Activated B cell treated with CpG ODN at 0.5 μM for 24 hours (primary cell): ENCODE measurements at places on chromosomes 11 and 22.

GRCh38 chr22:48897645-48898370 is 929.9 kb downstream of the BRD1 start:
- no peak for DNase-seq

DNA sequence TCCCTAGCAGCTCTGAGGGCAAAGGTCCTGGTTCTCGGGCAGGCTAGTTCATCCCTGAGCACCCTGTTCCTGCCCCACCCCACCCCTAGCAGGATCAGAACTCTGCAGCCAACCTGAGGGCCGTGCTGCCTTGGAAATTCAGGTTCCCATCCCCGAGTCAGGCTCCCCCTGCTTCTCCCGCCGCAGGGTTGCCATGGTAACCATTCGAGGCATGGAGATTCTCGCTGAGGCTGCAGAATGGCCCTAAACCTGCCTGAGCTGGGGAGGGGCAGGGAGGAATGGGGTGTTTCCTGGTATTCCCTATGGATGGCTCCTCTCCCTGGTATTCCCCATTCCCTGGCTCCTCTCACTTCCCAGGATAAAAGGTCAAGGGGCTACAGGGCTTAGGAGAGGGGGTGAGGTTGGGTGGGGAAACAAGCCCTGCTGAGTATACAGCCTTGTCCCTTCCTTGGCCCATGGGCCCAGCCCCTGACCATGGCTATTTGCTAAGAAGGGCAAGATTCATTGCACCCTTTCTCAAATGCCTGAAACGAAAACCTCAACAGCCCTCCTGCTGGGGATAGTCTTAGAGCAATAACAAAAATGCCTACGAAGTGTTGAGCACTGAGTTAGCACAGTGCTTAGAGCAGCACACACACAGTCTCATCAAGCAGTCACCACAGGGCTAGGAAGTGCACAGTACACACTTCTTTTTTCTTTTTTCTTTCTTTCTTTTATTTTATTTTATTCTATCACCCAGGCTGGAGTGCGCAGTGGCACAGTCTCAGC is 58.7 kb downstream of the CHST1 start:
- DNase-seq: no peak

DNA sequence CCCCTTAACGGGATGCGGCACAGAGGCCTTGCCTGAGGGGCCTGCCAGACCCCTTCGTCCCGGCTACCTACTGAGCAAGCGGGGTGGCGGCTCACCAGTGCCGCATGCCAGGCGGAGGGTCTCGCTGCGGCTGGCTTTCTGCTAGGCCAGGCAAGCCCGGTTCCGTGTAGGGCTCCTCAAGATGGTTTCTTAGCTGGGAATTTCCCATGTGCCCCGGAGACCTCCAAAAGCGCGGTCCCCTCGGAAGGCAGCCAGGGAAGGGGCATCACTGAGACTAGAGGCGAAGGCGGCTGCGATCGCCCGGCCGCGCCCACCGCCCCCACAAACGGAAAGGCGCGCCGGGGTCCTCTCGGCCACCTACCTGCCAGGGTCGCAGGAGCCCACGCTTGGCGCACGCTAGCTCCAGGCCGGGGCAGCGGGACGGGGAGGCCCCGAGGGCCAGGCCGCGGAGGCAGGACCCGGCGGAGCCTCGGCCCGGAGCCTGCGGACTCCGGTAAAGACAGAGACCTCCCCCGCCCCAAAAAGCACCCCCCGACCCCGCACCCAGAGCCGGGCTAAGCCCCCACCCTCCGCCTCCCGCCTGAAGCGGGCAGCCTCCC is 23.8 kb downstream of the MICAL3 start:
- DNase-seq: peak; percentile 57

DNA sequence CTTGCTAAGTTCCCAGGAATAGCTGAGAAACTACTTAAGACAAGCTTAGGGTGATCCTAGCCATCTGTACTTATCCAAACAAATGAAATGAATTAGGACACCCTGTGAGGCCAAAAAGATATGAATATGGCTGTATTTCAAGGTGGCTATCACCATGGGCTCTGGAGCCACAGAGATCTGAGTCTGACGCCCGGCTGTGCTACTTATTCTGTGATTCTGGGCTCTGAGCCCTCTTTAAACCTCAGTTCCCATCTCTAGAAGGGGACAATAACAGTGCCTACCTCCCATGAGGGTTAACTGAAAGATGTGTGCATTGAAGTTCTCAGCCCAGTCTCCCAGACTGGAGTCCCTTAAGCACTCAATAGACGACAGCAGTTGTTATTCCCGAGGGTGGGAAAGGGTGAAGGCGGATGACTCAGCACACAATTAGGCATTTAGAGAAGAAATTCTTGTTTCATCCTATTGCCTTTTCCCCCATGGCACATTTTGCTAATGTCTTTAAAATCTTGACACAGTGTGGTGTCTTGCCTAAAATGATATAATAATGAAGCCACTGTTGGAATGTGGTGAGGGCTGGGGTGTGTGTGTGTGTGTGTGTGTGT is 132.5 kb downstream of the ADAMTS15 start:
- no peak for DNase-seq

- DNase-seq: peak; percentile 33
These were observed 10.5 kb downstream of the SMTNL1 start for GRCh38 chr11:57547854-57548377.

GRCh38 chr11:115263799-115264656 is 240.2 kb downstream of the CADM1 start:
- DNase-seq: no peak

DNA sequence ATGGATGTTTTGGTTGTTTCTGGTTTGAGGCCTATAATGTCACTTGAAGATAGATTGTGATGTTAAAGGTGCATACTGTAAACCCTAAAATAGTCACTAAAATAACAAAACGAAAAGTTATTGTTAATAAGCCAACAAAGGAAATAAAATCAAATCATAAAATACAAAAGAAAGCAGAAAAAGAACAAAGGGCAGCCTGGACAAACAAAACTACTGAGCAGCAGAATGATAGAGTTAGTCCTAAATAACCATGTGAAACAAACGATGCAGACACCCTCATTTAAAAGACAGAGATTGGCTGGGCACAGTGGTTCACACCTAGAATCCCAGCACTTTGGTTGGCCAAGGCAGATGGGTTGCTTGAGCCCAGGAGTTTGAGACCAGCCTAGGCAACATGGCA is 90.9 kb upstream of the GAL start:
- no peak for DNase-seq

DNA sequence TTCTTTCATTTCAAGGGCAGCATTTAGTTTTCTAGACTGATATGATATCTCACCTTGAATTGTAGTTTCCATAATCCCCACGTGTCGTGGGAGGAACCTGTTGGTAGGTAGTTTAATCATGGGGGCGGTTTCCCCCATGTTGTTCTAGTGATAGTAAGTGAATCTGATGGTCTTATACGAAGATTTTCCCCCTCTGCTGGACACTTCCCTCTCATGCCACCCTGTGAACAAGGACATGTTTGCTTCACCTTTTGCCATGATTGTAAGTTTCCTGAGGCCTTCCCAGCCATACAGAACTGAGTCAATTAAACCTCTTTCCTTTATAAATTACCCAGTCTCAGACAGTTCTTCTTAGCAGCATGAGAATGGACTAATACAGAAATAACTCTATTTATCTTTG is 851.1 kb upstream of the FAT3 start:
- DNase-seq: no peak

GRCh38 chr22:28541137-28541536 is 138.5 kb downstream of the TTC28 start:
- no peak for DNase-seq

GRCh38 chr22:45620706-45621105 is 50.9 kb upstream of the ATXN10 start:
- no peak for DNase-seq

- DNase-seq: no peak
These were observed 6.3 kb downstream of the ARHGEF17 start for GRCh38 chr11:73314117-73314961.

- no peak for DNase-seq
These were observed 60.0 kb downstream of the LIF start for GRCh38 chr22:30186510-30186909.

DNA sequence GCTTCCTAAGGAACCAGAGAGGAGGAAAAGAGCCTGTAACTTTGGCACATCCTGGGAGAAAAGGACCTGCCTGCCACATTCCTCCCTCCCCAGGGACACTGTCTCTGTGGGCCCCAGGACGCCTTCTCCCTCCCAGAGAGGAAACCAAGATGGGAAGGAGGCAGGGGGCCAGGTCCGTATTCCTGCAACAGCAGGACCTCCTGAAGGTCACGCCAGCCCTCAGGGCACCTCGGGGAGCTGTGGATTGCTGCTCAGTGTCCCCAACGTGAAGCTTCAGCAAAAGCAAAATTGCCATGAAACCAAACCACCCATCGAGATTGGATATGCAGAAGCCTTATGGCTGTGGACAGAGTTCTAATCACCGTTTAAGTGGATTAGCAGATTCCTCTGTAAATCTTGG is 86.7 kb downstream of the ARHGAP8 start:
- DNase-seq: no peak

- no peak for DNase-seq
These were observed 235.0 kb downstream of the MIAT start for GRCh38 chr22:26892166-26893041.

DNA sequence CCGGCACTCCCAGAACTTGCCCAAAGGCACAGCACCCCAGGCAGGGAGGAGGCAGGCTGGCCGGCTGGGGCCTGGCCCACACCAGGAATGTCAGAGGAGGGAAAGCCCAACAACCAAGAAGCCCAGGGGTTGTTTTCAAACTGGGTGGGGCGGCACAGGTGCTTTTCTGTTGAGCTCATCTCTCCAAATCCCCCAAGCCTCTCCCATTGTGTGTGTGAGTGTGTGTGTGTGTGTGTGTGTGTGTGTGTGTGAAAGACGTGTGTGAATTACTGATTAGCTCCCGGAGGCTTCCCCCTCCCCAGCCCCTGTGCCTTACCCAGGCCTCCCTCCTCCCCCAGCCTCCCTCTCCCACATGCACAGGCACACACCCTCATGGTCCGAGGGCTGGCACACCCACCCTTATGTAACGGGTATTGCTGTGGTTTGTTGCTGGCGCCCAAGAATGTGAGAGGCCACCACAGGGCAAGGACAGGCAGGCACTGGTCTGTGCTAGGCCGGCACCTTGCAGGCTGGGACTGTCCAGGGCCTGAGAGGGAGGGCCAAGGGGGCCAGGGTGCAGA is 15.9 kb downstream of the TRIM29 start:
- no peak for DNase-seq

DNA sequence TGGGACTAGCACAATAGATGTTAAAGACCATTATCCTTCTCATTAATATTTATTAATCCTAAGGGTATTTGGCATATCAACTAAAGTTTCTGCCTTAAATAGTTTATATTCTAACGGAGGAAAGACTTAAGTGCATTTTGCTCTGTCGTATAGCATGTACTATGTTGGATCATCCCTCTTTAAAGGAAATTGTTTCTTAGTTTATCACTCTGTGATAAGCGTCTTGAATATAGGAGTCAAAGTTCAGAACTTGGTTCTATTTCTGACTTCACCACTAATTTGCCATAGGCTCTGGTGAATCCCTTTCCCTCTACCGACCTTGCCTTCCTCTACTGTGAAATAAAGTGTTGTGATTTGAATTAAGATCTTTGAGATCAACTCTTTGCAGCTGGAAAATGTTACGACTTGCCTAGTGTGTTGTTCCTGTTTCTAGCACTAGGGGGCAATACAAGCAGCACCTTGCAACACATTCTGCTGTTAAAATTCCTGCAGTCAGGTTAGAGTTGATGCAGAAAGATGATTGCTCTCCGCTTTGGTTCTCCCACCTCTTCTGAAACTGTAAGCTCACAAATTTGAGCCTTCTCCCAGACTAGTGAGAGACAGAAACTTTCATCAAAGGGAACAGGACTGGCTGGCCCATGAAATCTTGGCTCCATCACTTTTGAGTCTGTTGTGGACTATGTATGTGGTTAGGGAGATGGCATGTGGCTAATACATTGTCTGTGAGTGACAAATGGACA is 27.8 kb upstream of the ZNRF3 start:
- no peak for DNase-seq

DNA sequence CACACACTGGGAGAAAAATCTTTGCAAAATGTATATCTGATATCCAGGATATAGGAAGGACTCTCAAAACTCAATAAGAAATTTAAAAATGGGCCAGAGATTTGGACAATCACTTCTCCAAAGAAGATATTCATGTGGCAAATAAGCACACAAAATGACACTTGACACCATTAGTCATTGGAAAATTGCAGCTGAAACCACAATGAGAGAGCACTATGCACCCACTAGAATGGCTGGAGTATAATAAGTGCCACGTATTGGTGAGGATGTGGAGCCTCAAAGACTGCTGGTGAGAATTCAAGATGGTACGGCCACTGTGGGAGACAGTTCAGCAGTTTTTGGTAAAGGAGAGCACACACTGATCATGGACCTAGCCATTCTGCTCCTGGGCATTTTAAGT is 12.8 kb upstream of the OSBPL5 start:
- no peak for DNase-seq

GRCh38 chr11:17683377-17684161 is 35.8 kb upstream of the MYOD1 start:
- DNase-seq: no peak

DNA sequence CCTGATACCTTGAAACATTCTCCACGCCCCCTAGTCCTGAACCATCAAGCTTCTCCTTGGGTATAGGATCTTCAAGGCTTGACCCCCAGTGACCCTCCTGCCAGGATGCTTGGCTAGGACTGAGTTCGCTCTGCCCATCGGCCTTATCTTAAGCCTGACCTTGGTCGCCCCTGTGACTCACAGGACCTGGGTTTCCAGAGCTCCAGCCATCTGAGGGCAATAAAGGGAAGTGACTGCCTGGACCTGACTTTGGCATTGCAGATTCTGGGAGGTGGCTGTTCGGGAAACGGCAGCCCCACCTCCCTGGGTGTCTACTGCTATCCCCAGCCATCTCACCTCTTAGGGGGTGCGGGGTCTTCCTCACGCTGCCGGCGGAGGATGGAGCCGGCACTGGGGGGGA is 15.4 kb downstream of the CARD10 start:
- DNase-seq: no peak

GRCh38 chr22:49490692-49491091 is 337.0 kb downstream of the BRD1 start:
- DNase-seq: no peak

- DNase-seq: no peak
These were observed 3.4 kb downstream of the DHCR7 start for GRCh38 chr11:71444811-71445210.

DNA sequence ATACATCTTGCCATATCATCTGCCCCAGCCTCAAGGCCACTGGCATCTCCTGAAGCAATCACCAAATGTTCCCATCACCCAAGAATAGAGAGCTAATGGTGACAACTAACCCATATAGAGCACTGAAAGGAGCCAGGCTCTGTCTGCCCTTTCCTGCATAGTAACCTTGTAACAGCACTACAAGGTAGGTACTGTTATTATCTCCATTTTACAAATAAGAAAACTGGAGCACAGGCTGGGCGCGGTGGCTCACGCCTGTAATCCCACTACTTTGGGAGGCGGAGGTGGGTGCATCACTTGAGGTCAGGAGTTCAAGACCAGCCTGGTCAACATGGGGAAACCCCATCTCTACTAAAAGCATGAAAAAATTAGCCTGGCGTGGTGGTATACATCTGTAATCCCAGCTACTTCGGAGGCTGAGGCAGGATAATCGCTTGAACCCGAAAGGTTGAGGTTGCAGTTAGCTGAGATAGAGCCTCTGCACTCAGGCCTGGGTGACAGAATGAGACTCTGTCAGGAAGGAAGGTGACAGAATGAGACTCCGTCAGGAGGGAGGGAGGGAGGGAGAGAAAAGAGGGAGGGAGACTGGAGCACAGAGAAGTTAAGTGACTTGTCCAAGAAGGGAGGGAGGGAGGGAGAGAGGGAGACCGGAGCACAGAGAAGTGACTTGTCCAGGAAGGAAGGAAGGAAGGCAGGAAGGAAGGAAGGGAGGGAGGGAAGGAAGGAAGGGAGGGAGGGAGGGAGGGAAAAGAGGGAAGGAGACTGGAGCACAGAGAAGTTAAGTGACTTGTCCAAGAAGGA is 2.2 kb downstream of the SLC35F2 start:
- DNase-seq: no peak
